Skeletal muscle cell (primary cell): ENCODE measurements at places on chromosomes 5 and 9.

- DNase-seq: no peak
Measured at GRCh38 chr9:70514273-70514672, 99.8 kb upstream of the KLF9 start.

GRCh38 chr5:67267512-67268216 lies 71.1 kb upstream of the CD180 start:
- DNase-seq: no peak

- DNase-seq: peak; percentile 80
Measured at GRCh38 chr5:125595095-125595494, 828.1 kb upstream of the GRAMD2B start.

DNA sequence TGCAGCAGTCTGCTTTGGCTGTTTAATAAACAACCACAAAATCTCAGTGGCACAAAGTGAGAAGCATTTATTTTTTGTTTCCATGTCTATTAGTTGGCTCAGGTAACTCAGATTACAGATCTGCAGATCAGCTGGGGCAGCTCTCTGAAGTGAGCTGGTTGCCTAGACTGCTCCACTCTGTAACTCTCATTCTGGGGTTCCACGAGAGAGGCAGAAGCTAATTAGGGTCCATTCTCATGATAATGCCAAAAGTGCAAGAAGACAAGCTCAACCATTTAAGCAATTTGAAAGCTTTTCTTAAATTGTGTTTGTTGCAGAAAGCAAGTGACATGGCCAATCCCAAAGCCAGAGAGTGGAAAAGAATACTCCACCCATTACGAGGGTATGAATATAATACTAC lies 13.2 kb downstream of the MEIKIN start:
- DNase-seq: no peak

GRCh38 chr9:89864731-89865130 lies 259.9 kb downstream of the GADD45G start:
- DNase-seq: no peak

GRCh38 chr5:42876375-42876844 lies 64.7 kb upstream of the SELENOP start:
- DNase-seq: no peak

GRCh38 chr9:121924700-121925099 lies 168.4 kb downstream of the TTLL11 start:
- DNase-seq: no peak

- no peak for DNase-seq
Measured at GRCh38 chr5:99607124-99607523, 678.3 kb upstream of the CHD1 start.

DNA sequence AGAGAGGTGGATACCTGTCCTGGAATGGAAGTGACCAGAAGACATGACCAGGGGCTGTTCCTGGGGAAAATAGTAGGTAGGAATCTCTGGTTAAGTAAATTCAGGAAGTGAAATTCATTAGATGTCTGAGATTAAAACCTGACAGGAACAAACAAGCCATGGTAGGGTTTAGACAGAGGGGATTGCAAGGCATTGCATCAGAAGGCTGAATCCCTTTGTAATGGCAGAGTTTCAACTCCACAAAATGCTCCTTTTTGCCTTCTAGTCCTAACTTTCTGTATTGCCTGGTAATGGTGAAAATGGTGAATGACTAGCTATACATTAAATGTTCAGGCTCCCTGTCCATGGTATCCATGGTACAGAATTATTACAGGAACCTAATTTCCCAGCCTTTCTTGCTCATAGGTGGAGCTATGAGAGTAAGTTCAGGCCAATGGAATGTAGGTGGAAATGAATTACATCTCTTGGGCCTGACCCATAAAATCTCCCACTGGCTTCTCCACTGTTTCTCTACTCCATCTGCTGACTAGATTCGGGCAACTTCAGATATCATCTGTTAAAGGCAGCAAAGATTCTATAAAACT lies 113.4 kb upstream of the CNTLN start:
- peak; percentile 23 for DNase-seq

- DNase-seq: no peak
Measured at GRCh38 chr9:32877103-32877502, 93.8 kb downstream of the TMEM215 start.

DNA sequence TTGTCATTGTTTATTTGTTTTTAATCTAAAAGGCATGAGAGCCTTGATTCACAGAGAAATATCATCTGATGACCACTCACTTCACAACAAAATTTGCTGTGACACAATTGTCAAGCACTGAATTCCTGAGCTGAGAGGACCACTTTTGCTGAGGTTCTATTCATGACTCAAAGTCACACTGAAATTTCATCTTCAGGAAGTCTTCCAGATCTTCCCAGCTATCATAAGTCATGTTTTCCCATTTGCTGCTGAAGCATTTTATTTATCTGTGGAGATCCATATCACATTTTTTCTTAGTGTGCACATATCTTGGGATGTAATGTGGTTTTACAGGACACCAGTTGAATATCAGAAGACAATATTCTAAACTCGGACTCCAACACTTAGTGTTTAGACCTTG lies 255.1 kb upstream of the TRIM32 start:
- DNase-seq: no peak

- no peak for DNase-seq
Measured at GRCh38 chr5:123278284-123278683, 144.9 kb downstream of the CEP120 start.

DNA sequence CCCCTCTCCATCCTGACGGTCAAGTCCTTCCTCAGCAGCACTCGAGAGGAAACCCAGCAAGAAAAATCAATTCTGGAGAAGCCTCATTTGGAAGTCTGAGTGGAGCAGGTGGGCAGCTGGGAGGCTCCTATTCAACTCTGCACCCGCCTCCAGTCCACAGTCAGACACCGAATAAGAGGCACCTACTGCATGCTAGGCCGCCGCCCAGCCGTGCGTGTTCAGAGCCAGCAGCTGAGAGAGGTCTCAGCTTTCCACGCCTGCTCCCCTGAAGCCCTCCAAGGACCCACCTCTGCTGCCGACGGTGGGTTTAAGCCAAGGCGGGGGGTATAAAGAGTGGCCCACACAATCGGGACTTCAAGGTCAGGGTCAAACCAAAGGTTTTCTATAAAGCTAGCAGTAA lies 41.9 kb downstream of the VAV2 start:
- no peak for DNase-seq

- DNase-seq: no peak
Measured at GRCh38 chr9:38016375-38017135, 52.5 kb downstream of the SHB start.

GRCh38 chr5:123181394-123181801 lies 92.4 kb downstream of the PRDM6 start:
- no peak for DNase-seq

DNA sequence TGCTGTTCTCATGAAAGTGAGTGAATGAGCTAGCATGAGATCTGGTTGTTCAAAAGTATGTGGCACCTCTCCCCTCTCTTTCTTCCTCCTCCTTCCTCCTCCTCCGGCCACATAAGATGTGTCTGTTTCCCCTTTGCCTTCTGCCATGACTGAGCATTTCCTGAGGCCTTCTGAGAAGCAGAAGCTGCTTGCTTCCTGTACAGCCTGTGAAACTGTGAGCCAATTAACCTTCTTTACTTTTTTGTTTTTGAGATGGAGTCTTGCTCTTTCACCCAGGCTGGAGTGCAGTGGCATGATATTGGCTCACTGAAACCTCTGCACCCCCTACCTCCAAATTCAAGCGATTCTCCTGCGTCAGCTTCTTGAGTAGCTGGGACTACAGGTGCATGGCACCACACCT lies 6.1 kb downstream of the S100Z start:
- DNase-seq: no peak

- no peak for DNase-seq
Measured at GRCh38 chr5:3599226-3600105, 3.8 kb downstream of the IRX1 start.

- no peak for DNase-seq
Measured at GRCh38 chr5:139062910-139063663, 135.1 kb downstream of the SIL1 start.

GRCh38 chr9:121277026-121277425 lies 9.1 kb downstream of the GSN start:
- no peak for DNase-seq

GRCh38 chr5:169607882-169608281 lies 24.3 kb downstream of the SPDL1 start:
- no peak for DNase-seq

DNA sequence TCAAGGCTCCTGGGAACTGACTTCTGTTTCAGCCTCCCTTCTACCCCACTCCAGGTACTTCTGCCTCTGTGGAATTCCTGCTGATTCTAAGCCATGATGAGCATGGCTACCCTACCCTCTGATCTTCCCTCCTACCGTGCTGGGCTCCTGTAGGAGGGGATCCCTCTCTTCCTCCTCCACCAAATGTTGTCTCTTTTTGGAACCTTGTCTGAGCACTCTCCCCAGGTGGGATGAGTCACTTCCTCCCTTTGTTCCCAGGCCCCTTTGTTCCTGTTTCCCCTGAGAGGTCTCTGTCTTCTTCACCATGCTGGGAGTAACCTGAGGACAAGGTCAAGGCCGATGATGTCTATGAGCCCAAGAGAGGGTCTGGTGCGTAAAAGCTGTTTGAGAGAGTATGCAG lies 213.2 kb downstream of the GABBR2 start:
- DNase-seq: no peak

GRCh38 chr5:77876316-77876715 lies 100.2 kb upstream of the TBCA start:
- no peak for DNase-seq

GRCh38 chr9:71680189-71680980 lies 87.9 kb downstream of the CEMIP2 start:
- no peak for DNase-seq

DNA sequence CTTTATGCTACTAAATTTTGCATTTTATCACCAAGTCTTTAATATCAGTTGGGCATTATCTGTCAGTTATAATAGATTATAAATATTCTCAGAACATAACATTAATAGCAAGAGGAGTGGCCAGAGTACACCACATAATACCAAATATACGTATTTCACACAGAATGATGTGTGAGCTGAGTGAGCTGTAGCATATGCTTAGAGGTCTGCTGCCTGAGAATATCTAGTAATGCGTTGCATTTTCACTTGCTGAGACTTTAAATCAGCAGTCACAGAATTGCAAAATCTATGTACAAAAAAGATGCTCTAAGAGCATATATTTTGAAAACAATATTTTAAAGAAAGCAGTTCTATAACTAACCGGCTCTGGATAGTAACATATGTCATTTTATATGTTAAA lies 921.1 kb upstream of the EDIL3 start:
- no peak for DNase-seq

DNA sequence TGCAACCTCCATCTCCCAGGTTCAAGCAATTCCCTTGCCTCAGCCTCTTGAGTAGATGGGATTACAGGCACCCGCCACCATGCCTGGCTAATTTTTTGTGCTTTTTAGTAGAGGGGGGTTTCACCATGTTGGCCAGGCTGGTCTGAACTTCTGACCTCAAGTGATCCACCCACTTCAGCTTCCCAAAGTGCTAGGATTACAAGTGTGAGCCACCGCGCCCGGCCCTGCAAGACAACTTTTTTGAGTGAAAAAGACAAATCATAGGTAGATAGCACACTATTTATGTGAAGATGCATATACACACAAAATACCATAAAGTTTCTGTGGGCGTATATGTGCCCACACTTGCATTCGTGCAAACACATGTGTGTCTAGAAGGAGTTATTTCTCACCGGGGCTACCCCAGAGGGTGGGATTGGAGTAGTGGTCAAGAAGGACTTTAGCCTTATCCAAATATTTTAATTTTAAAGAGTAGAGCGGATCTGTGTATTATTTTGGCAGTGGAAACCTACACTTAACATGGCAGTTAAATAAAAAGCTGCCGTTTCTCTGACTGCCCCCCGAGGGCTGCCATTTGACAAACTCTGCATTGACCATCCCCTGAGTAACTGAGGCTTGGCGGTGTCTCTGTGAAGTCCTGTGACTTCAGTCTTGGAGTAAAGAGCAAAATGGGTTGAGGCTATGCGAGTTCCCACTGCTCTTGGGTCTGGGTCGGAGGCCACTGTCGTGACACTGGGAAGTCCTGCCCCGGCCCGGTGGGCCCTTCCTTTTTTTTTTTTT lies 93.4 kb upstream of the PTCH1 start:
- no peak for DNase-seq

DNA sequence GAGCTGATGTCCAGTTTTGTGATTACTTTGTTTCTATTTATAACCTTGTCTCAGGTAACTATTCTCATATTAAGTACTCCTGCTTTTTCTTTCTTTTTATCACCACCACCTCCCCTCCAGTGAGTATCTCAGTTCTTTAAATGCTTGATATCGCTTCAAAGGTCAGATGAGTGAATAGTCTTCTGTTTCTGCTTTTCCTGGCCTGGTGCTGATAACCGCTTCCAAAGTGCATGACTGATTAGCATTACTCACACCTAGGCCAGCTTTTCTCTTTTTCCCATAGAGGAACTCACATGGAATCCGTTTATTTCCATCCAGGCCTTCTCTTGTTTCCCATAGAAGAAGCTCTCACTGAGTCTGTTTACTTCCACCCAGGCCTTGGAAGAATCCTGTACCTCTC lies 3.2 kb downstream of the SLC36A1 start:
- no peak for DNase-seq

- DNase-seq: no peak
Measured at GRCh38 chr9:111484572-111484894, 350 bp upstream of the ECPAS start.

- DNase-seq: no peak
Measured at GRCh38 chr9:112890106-112891081, at the start of gene SLC46A2. Gene SLC46A2 (minus strand): TSS chr9:112890876. CDS start chr9:112890681, 195 bp downstream.

GRCh38 chr9:34256987-34257585 lies 72.0 kb downstream of the KIF24 start:
- no peak for DNase-seq

- no peak for DNase-seq
Measured at GRCh38 chr5:81183811-81184748, 49.0 kb upstream of the CKMT2 start.

GRCh38 chr9:92954049-92954861 lies 6.9 kb downstream of the FGD3 start:
- DNase-seq: no peak

DNA sequence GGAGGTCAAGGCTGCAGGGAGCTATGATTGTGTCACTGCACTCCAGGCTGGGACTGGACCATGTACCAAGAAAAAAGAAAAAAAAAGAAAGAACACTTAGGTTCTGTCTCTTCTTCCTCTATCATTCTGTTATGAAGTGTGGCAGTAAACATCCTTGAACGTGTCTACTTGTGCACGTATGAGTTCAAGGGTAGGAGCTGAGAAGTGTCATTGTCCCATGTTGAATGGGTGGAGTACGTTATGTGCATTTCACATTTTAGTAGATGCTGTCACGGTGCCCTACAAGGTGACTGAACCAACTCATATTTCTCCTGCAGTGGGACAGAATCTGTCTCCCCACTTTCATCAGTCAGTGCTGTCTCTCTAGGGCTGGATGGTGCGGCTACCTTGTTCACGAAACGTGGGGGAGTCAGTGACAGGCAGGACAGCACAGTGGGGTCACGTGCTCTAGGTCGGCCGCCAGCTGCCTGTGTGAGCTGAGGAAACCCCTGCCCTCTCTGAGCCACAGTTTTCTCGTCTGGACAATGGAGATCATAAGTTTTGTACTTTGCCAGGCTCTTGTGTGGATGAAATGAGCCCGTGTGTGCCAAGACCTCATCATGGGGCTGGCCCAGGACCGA lies 47.2 kb downstream of the GTF3C4 start:
- DNase-seq: no peak
